SK-MEL-5 (cell line): ENCODE measurements at places on chromosomes 1 and 21.

DNA sequence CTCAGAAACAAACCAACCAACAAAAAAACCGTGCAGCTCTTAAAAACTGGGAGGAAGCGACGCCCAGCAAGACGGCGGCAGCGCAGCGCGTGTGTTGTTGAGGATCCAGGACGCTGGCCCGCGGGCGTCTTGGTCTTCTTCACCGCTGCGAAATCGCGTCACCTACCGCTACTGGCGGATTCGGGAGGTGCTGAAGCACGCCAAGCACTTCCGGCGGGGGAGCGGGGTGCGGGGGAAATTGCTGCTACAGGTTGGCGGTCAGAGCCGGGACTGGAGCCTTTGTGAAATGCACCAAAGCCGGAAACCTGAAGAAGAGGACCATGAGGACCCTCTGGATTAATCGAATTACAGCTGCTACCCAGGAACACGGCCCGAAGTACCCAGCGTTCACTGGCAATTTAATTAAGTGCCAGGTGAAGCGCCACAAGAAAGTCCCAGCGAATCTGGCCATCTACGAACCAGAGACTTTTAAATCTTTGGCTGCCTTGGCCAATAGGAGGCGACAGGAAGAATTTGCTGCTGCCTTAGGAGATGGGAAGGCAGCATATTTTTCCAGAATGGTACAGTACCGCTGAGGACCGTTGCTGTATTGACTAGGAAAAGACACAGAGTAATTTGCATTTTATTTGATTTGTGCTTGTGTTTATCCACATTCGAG lies 11.9 kb upstream of the RIPPLY3 start:
- DNase-seq = no peak

DNA sequence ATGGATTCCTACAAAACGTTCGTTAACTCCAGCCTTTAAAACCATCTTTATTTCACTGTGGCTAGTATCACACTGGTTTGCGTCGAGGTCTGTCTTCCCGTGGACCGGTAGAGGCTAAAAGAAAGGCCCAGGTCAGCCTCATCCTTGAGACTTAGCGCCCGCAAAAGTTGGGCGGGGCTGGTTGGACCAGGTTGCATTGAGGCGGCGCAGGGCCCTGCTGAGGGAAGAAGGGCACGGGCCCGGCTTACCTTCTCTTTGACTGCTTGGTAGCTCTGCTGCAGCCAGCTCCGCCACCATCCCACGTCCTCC lies 455 bp downstream of the BSDC1 start:
- peak; percentile 20 for DNase-seq

DNA sequence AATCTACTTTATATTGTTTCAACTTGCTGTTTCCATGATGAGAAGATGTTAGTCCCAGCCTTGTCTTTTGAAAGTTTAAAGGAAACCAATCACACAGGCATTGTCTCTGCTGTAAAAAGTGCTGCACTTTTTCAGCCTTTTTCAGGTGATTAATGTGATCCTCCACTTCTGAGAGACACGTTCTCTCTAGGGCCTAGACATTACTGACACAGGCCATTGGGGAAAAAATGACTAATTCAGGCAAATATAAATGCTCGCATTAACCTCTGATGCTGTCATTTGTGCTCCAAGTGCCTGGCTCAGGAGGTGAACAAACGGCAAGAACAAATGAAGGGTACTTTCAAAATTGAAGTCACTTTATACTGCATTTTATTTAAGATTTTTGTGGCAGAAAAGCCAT lies 32.4 kb upstream of the RGS7 start:
- DNase-seq = no peak

DNA sequence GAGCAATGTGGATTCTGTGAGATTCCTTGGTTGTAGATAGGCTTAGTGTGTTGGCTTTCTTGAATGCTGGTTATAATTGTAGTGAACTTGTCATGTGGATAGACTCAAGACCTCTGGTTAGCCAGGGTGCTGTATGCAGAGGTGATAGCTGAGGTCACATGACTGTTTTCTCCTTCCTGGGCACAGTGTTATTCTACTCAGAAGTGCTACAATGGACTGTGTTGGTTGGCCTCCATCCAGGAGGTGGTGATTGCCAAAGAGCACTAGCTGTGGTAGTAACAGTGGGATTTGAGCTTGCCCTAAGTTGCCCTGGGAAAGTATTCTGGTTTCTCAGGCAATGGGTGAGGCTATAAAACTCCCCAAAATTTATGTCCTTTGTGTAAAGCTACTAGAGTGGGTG lies 71.6 kb downstream of the SH3BGR start:
- DNase-seq = no peak

DNA sequence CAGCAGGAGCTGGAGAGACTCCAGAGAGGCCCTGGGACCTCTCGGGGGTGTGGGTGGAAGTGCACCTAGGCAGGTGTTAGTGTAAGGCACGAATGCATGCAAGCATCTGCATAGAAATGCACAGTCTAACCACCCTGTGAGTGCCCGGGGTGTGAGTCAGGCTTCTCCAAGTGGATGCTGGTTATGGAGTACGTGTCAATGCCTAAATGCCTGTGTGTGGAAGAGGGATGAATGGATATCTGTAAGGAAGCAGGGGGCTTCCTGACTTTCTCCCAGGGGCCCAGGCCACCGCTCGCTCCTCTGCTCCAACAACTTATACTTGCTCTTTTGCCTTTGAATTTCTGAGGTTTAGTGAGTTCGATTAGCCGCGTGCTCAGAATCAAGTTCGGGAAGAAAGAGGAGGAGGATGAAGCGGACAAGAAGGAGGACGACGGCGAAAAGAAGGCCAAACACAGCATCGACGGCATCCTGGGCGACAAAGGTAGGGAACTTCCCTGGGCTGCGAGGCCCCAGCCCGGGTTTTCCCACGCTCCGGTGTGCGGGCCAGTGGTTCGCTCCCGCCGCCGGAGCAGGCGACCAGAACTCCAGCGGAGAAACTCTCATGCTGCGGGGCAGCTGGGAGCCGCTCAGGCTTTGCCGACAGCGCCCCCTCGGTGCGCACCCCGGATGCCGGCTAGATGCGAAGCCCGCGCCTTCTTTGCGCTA lies 5.4 kb downstream of the PAX7 start:
- no peak for DNase-seq

DNA sequence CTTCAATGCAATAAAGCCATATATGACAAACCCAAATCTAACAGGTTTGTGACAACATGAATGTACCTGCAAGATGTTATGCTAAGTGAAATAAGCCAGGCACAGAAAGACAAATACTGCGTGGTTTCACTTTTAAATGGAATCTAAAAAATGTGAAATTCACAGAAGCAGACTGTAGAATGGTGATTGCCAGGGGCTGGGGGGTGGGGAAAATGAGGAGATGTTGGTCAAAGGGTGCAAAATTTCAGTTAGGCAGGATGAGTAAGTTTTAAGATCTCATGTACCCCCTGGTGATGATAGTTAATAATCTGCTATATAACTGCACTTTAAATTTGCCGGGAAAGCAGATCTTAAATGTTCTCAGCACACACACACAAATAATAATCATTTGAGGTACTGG lies 160.5 kb downstream of the PTBP2 start:
- no peak for DNase-seq

DNA sequence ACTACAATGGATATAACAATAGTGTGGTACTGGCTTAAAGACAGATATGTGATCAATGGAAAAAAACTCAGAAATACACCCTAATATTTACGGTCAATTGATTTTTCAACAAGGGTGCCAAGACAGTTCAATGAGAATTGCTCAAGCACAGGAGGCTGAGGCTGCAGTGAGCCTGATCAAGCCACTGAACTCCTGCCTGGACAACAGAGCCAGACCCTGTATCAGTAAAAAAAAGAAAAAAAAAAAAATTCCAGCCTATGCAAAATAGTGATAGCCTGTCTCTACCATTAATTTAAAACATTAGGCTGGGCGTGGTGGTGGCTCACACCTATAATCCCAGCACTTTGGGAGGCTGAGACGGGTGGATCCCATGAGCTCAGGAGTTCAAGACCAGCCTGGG lies 70.0 kb downstream of the SLC27A3 start:
- DNase-seq = no peak

DNA sequence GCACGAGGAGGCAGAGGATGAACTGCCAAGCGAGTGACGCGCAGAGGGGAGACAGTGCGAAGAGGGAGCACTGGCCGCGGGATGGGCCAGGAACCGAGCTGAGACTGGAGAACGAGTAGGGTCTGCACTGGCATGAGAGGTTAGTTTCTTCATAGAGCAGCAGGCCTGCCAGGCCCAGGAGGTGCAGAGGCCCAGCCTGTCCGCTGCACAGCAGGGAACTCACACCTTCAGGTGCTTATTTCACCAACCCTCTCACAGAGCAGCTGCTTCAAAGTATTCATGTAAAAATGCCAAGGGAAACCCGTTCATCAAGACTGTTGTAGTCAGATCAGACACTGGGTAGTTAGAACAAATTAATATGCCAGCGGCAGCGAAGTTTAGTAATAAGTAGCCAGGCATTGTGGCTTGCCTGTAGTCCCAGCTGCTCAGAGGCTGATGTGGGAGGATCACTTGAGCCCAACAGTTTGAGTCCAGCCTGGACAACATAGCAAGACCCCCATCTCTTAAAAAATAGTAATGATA lies 144.5 kb downstream of the SLC45A1 start:
- no peak for DNase-seq

- no peak for DNase-seq
Measured at GRCh38 chr1:186634511-186634910, 45.7 kb downstream of the PTGS2 start.

DNA sequence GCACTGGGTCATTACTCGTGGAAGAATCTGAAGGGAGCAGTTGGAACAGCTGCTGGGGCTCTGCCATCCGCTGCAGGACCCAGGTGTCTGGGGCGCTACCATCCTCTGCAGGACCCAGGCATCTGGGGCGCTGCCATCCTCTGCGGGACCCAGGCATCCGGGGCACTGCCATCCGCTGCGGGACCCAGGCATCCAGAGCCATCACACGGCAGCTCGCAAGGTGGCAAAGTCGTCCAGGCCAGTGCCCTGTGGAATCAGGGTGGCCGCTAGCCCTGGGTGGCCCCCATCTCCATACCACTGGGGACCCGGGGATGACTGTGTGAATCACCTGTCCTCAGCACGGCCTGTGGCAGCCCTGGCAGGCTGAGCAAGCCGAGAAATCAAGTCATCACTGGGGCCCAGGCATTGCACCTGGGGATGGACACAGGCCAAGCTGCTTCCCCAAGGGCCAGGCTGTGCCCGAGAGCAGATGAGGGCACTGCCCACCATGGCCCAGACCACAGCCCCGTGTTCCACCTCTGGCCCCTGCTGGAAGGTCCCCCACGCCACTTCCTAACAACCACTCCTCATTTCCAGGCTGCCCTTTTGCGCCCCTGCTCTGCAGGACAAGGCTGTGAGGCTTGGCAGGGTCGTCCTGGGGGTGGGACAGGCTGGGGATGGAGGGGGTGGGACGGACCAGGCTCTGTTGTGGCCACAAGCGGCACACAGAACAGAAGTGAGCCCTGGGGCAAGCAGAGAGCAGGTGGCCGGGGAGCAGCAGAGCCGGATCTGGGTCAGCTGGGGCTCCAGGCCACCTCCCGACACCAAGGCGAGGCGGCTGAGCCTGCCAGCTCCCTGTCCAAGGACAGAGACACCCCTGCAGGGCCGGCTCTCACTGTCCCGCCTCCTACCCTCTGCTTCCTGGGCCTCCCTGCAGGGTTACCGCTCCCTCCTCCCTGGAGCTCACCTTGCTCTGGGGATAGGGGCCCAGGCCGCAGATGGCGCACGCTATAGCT lies 12.7 kb downstream of the GABRD start:
- DNase-seq = no peak

DNA sequence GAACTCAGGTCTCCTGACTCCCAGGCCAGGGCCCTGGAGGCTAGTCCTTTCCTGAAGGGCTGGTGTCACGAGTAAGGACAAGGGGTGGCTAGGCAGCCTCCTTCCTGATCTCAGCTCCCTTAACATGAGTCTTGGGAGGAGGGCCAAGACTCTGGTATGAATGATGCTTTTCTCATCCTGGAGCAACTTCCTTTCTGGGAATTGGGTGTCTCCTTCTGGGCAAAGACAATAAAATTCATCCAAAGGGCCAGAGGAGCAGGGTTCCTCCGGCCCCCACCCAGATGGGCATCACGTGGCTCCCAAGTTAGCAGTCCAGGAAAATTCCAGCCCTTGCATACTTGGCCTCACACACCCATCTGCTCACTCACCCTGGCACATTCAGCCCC lies at the start of gene FAM167B:
TSS of gene FAM167B (plus strand) at position 335 of the 386 bp plus-strand sequence. CDS start 200 bp downstream, outside the sequence.
- DNase-seq = peak; percentile 98

DNA sequence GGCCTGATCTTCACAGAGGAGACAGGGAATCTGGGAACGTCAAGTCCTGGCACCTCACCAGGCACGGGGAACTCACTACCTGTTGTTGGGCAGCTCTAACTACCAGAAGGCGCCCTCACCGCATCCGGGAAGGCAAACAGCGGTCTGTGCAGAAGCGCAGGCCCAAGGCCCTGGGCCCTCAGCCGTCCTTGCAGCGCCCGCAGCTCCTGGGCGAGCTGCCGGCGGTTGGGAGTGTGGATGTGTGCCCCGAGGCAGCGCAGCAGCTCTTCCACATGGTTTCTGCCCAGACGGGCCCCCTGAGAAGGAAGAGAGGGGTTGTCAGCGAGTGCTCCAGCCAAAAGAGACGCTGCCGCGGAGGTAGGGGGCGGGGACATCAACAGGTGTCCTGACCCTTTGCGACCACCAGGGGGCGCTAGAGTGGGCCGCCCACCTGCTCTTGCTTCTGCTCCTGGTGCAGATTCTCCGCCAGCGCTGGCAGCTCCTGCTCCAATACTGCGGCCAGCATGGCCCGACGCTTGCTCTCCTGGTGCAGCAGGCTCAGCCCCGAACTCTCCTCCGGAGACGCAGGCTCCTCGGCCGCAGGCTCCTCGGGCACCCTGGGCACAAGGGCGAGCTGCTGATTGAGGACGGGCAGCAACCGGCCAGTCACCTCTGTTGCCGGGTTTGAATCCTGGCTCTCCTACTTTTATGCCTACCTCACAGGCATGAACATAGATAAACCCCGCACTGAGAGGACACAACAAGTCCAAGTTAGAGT lies 9.3 kb downstream of the MAP3K6 start:
- peak; percentile 50 for DNase-seq

DNA sequence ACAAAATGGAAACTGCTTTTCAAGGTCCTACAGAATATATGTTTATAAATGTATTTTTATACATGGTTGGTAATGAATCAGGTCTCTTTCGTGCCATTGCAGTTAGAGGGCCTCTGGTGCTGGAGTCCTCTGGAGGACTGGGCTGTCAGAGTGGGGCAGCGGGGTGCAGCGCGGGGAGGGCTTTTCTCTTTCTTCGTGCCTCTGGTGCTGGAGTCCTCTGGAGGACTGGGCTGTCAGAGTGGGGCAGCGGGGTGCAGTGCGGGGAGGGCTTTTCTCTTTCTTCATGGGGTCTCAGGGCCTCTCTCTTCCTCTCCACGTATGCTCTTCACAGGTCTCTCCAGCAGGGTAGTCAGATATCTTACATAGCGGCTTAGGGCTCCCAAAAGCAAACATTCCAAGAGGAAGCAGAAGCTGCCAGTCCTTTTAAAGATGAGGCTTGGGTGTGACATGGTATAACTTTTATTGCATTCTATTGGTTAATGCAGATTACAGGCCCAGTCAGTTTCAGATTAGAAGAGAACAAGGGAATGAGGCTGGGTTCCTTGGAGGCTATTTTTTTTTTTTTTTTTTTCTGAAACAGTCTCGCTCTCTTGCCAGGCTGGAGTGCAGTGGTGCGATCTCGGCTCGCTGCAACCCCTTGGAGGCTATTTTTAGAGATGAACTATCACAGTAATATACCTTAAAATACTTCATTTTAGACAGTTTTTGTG lies 13.1 kb downstream of the SDCCAG8 start:
- DNase-seq = no peak

- no peak for DNase-seq
Measured at GRCh38 chr21:16837321-16837720, 675.5 kb upstream of the CXADR start.

GRCh38 chr1:108537976-108538375 lies 21.9 kb upstream of the EEIG2 start:
- no peak for DNase-seq
